ENCODE measurements at places on chromosomes 2 and 18. TPM values are rescaled to one million over a fixed set of nuclear protein-coding genes. Genes with fewer than 3 reads are reported as not detected.

The MMADHC gene
- total RNA-seq, result 133 TPM

The NR4A2 gene
- 0.23 TPM for total RNA-seq

The MARCHF7 gene
- total RNA-seq, result 73.0 TPM

The LTBP1 gene
- 2.8 TPM for total RNA-seq

The TEKT4 gene
- not detected for total RNA-seq

The SPC25 gene
- 2.2 TPM for total RNA-seq

The LAMA1 gene
- total RNA-seq, result 2.3 TPM

The SERPINB2 gene
- not detected for total RNA-seq

The MC2R gene
- total RNA-seq, result 0.17 TPM

The TMEM37 gene
- total RNA-seq, result 10.5 TPM

The HAAO gene
- total RNA-seq, result not detected

The SRD5A2 gene
- not detected for total RNA-seq

The IL37 gene
- not detected for total RNA-seq

The CCT7 gene
- 387 TPM for total RNA-seq

The ARHGEF33 gene
- 1.3 TPM for total RNA-seq

The TAF4B gene
- 4.7 TPM for total RNA-seq

The GKN1 gene
- total RNA-seq, result not detected

The STON1 gene
- total RNA-seq, result 3.3 TPM

The STPG4 gene
- 1.3 TPM for total RNA-seq

The ELOA2 gene
- total RNA-seq, result 0.16 TPM

Measured in motor neuron (in vitro differentiated cells).